Stimulated activated CD4-positive, alpha-beta T cell treated with anti-CD3 and anti-CD28 coated beads, Interleukin-15, amount 100 ng/mL, for 48 hours (primary cell): ENCODE measurements at places on chromosomes 5 and 9.

GRCh38 chr9:115333277-115334070 is 215.5 kb upstream of the TNC start:
- no peak for DNase-seq

- DNase-seq = no peak
Measured at GRCh38 chr9:93247892-93248291, 64.0 kb downstream of the WNK2 start.

DNA sequence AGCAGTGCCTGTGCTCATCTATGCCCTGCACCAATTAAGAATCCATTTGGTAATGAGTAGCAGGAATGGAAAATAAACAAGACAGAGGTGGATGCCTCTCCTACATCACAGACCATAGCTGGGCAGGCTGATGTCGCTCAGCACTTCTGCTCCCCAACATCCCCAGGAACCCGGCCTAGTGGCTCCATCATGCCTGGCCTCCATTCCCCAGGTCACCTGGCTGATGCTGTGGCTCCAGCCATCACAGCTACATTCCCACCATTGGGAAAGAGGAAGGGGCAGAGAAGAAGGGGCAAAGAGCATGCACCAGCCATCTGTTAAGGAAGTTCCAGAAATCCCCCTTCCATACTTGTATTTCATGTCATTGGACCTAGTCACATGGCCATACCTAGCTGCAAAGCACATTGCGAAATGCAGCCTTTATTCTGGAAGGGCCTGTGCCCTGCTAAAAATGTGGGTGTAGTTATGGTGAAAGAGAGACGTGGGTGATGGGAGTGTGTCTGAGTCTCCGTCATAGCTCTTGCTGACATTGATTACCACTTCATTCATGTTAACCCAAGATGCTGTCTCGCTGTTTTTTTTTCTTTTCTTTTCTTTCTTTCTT is 86.1 kb upstream of the ADAMTS2 start:
- DNase-seq = no peak

DNA sequence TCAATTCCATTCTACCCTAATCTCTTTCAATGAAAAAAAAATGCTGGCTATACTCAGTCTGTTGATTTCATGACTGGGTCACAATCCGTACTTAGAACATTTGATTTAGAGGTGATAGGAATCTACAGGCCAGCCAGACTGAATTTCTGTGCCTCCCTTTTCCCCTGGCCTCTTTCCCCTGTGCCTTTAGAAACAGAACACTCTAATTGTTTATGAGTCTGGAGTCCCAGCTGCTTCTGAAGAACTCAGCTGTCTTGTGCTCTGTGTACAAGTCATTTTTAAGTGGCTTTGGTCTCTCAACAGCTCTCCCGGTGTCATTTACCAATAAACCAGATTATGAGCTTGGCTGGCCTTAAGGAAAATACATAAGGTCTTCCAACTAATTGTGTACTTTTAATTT is 94.1 kb upstream of the ITGA2 start:
- DNase-seq = no peak

DNA sequence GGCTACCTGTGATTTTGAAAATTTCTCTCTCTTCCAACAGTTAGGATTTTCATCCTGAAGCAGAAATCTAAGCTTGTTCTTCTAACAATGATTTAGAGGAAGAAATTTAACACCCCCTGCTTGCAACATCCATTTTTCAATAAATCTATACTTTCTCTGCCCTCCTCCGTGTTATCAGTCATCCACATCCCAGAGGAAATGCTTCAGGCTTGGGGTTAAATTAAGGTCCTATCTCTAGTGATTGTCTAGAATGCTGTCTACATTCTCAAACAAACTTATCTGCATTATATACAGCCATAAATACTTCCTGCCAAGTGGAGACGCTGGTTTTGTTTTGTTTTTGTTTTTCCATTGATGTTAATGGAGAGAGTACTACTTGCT is 371.0 kb downstream of the CSNK1G3 start:
- no peak for DNase-seq

DNA sequence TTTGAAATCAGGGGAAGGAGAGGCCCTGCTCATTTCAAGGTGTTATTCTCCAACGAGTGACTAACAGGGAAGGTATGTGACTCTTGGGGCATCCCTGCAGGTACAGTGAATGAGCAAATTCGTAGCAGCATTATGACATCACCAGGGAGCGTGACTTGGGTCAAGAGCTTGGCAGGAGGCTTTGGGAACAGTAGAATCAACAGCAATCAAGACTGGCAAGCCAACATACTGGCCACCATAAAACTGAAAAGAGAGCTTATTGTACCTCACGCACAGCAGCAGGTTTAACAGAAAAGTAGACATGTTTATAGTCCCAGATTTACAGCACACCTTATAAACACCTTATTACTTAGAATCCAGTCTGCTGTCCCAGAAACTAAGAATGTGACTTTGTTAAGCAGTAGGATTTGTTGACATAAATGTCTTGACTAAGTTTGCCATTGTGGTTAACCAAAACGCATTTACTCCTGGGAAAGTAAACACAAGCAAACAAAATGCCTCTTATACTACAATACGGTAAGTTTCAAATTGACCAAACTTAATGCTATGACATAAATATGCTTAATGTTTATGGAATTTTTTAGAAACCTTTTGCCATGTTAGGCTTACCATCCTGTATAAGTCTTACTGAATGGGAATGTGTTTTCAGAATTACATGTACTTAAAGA is 297.8 kb downstream of the NPR3 start:
- no peak for DNase-seq
